ENCODE measurements at places on chromosomes 1 and 21. TPM values are rescaled to one million over a fixed set of nuclear protein-coding genes. Genes with fewer than 3 reads are reported as not detected.

RC3H1 gene
- 32.9 TPM for total RNA-seq

- H3K27ac ChIP-seq = no peak overlapping the region
- H3K27me3 ChIP-seq = no peaks in the 10 kb centered on the region
- no peak for DNase-seq
- H3K4me3 ChIP-seq = no peak overlapping the region
- H3K4me1 ChIP-seq = peaks cover 23% of the 10 kb centered on the region
- H3K36me3 ChIP-seq = peaks cover 7% of the 10 kb centered on the region
Observed at GRCh38 chr1:179145521-179145920, 63.7 kb downstream of the TOR3A start.

- DNase-seq = no peak
- no peak overlapping the region for H3K4me3 ChIP-seq
- H3K4me1 ChIP-seq = peaks cover 22% of the 10 kb centered on the region
- no peaks in the 10 kb centered on the region for H3K36me3 ChIP-seq
Observed at GRCh38 chr1:235056937-235057336, 71.7 kb downstream of the TOMM20 start.

GRCh38 chr1:32870615-32871363, at the start of gene FNDC5:
TSS of gene FNDC5 (minus strand) at chr1:32870912.
- peaks cover 3% of the 10 kb centered on the region for H3K36me3 ChIP-seq
- H3K4me3 ChIP-seq = no peak within 1 kb of the TSS
- peaks cover 42% of the 10 kb centered on the region for H3K27me3 ChIP-seq
- H3K4me1 ChIP-seq = peaks cover 10% of the 10 kb centered on the region
- H3K27ac ChIP-seq = no peak within 1 kb of the TSS

- no peaks in the 10 kb centered on the region for H3K36me3 ChIP-seq
- no peak overlapping the region for H3K4me3 ChIP-seq
- peaks cover 3% of the 10 kb centered on the region for H3K27me3 ChIP-seq
- DNase-seq = no peak
Observed at GRCh38 chr1:235933017-235933765, 66.5 kb upstream of the LYST start.

SPATA45 gene
- not detected for total RNA-seq

DNA sequence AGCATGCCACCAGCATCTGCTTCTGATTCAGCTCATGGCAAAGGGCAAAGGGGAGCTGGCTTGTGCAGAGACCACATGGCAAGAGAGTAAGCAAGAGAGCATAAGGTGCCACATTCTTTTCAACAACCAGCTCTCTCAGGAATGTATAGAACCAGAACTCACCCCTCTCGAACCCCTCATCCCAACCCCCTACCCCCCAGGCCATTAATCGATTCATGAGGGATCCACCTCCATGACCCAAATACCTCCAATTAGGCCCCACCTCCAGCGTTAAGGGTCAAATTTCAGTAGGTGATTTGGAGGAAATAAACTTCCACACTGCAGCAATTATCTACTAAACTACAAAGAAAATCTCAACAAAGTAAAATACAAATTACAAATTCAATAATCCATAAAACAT, 32.2 kb upstream of the LRRC7 start:
- no peak overlapping the region for H3K4me3 ChIP-seq
- H3K4me1 ChIP-seq = no peaks in the 10 kb centered on the region
- no peak overlapping the region for H3K27ac ChIP-seq
- H3K36me3 ChIP-seq = no peaks in the 10 kb centered on the region

ERICH3 gene
- not detected for total RNA-seq

- no peak overlapping the region for H3K4me3 ChIP-seq
- no peak overlapping the region for H3K27ac ChIP-seq
- H3K27me3 ChIP-seq = peaks cover 11% of the 10 kb centered on the region
- peaks cover 3% of the 10 kb centered on the region for H3K4me1 ChIP-seq
- no peak for DNase-seq
- no peaks in the 10 kb centered on the region for H3K36me3 ChIP-seq
Observed at GRCh38 chr21:37671381-37671780, 244.9 kb downstream of the KCNJ6 start.

RUNX3 gene
- 147 TPM for total RNA-seq

EDARADD gene
- 1.2 TPM for total RNA-seq

DNA sequence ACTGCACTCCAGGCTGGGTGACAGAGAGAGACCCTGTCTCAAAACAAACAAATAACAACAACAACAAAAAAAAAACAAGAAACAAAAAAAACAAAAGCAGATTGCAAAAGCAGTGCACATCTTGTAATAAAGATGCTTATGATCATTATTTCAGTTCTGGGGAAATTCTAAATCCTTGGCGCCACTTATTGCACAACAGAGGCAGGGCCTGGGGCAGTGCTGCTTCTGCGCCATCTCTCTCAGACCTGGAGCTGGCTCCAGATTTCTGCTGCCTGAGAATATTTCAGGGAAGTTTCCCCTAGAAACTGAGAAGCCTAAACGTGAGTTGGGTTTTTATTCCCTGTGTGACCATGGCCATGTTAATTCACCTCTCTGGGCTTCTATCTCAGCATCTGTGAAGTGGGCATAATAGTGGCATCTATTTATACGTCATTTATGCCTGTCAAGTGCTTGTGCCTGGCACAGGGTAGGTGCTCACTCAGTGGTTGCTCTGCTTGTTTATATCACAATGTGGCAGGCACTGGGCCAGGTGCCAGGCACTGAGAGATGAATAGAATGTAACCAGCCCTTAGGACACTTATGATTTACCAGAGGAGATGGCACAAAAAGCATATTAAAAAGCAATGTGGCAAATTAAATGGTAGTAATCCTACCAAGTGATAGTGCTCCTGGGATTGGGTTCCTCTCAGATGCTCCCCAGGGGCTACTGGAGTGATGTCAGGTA, 67.9 kb downstream of the MDM4 start:
- no peak for DNase-seq
- H3K4me1 ChIP-seq = peaks cover 21% of the 10 kb centered on the region
- no peaks in the 10 kb centered on the region for H3K27me3 ChIP-seq
- peak overlapping the region; percentile 39 for H3K27ac ChIP-seq

- H3K36me3 ChIP-seq = no peaks in the 10 kb centered on the region
- peaks cover 49% of the 10 kb centered on the region for H3K27me3 ChIP-seq
- no peak for DNase-seq
- no peak overlapping the region for H3K4me3 ChIP-seq
- no peak overlapping the region for H3K27ac ChIP-seq
- no peaks in the 10 kb centered on the region for H3K4me1 ChIP-seq
Observed at GRCh38 chr1:207917080-207917479, 6.2 kb upstream of the CD34 start.

OR2T35 gene
- total RNA-seq = not detected

- H3K27me3 ChIP-seq = no peaks in the 10 kb centered on the region
- no peaks in the 10 kb centered on the region for H3K36me3 ChIP-seq
- no peaks in the 10 kb centered on the region for H3K4me1 ChIP-seq
- H3K27ac ChIP-seq = no peak overlapping the region
- DNase-seq = no peak
Observed at GRCh38 chr1:56215771-56216170, 363.6 kb downstream of the PLPP3 start.

DNA sequence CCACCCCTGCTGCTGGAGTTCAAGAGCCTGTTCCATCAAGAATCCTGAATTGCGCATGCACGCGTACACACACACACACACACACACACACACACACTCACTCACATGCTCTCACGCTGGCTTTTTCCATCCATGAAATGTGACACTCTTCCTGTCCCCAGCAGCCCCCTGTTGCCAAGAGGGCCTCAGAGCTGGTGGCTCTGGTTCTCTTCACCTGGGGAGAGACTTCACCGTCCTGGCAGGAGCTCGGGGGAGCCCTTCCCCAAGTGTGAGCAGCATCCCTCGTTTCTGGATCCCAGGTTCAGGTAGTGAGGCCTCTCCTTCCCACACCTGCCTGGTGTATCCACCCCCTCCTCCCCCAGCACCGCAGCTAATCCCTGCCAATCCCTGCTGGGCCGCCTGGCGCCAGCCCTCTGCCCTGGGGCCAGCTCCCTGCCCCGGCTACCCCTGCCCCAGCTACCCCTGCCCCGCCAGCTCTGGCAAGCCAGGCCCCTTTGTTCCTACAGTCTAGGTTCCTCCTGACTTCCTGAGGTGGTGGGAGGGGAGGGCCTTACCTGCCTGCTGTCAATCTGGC, 9.9 kb downstream of the PLOD1 start:
- no peak overlapping the region for H3K4me3 ChIP-seq
- no peak for DNase-seq
- H3K27me3 ChIP-seq = no peaks in the 10 kb centered on the region
- H3K4me1 ChIP-seq = peaks cover 2% of the 10 kb centered on the region
- no peak overlapping the region for H3K27ac ChIP-seq

DNA sequence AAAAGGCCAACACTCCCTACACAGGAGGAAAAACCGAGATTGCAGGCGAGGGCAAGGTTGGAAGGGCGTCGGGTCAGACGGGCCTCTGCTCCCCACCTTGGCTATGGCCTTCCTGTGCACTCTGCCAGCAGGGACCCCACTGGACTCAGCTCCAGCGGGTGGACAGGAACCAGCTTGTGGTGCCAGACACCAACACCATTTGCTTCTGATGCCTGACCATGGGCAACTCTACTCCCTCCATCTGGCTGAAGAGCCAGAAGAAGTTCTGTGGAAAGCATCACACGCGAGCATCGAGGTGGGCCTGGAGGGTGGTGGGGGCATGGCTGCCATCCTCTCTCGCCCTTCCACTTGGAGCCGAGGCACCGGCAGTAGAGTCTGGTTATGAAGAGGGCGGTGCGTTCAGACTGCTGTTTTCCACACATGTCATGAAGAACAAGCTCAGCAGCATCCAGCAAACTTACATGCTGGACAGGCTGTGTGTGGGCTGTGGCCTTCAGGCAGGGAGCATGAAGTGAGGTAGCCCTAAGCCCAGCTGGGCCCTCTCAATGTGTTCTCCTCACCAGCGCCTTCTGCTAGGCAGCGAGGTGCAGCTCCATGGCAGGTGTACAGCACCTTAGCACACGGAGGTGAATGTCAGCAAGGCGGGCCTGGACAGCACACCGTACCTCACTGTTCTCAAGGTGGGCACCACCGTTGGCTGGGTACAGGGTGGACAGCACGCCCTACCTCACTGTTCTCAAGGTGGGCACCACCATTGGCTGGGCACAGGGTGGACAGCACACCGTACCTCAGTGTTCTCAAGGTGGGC, 15.6 kb upstream of the ZNF669 start:
- peaks cover 2% of the 10 kb centered on the region for H3K4me1 ChIP-seq
- H3K27ac ChIP-seq = no peak overlapping the region
- peaks cover 3% of the 10 kb centered on the region for H3K36me3 ChIP-seq
- no peak overlapping the region for H3K4me3 ChIP-seq
- no peak for DNase-seq

CELA2A gene
- total RNA-seq = not detected

GRCh38 chr1:94701796-94702441, 118.2 kb upstream of the SLC44A3 start:
- no peaks in the 10 kb centered on the region for H3K4me1 ChIP-seq
- no peak for DNase-seq
- peaks cover 15% of the 10 kb centered on the region for H3K27me3 ChIP-seq
- no peaks in the 10 kb centered on the region for H3K36me3 ChIP-seq
- H3K27ac ChIP-seq = no peak overlapping the region

DNA sequence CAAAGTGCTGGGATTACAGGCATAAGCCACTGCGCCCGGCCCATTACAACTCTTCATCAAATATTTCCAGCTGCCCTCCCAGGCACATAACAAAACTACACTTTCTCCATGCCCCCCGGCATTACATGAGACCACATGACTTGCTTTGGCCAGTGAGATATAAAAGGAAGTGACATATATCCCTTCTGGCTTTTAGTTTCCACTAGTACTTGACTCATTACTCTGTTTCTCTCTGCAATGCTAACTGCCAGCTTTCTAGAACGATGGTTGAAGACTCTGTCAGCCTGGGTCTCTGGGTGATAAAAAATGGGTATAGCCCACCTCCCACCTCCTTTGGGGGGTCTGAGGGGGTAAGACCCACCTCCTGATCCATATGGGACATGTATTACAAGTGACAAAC, 24.2 kb downstream of the ABL2 start:
- no peak overlapping the region for H3K27ac ChIP-seq
- peaks cover 7% of the 10 kb centered on the region for H3K4me1 ChIP-seq
- no peaks in the 10 kb centered on the region for H3K36me3 ChIP-seq
- H3K27me3 ChIP-seq = no peaks in the 10 kb centered on the region

PALMD gene
- not detected for total RNA-seq

ANKRD45 gene
- total RNA-seq = not detected

FAM167B gene
- 0.78 TPM for total RNA-seq

DNA sequence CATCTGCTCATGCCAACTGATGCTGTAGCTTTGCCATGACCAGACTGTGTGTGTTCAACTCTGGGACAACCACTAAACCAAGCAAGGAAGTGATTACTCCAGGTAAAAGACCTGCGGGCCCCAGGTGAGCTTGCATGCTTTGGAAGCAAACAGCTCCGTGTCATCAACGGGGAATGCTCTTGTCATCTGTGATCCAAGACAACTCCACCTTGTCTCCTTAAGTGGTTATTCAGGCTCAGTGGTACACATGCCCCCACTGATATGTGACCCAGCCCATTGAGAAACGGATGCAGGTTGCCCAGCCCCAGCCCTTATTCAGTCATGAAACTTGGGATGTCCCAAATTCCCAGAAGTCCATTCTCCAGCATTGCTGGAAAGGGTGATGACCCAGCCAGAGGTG, 89.0 kb downstream of the TIAM1 start:
- DNase-seq = no peak
- H3K36me3 ChIP-seq = peaks cover 10% of the 10 kb centered on the region
- H3K4me3 ChIP-seq = no peak overlapping the region

- peaks cover 49% of the 10 kb centered on the region for H3K36me3 ChIP-seq
- peak overlapping the region; percentile 93 for H3K27ac ChIP-seq
- peak overlapping the region; percentile 43 for H3K4me3 ChIP-seq
- peaks cover 65% of the 10 kb centered on the region for H3K4me1 ChIP-seq
Observed at GRCh38 chr1:203676455-203676854, 49.8 kb downstream of the ATP2B4 start.

DNA sequence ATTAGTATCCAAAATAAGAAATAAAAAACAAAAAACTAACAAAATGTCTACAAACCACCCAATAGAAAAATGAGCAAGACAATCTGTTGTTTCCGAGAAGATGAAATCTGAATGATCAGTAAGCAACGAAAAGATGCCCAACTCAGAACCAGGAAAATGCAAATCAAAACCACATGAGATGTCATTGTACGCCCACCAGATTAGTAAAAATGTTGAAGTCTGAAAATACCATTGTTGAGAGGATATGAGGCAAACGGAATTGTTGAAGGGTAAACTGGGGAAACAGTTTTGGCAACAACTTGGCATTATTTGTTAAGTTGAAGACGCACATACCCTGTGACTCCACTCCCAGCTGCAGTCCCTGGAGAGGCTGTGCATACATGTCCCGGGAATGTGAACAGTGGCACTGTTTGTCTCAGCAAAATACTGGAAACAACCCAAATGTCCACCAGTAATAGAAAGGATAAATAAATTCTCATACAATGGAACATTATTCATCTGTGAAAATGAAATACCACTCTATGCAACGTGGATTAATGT, 10.6 kb downstream of the ZBTB17 start:
- H3K27ac ChIP-seq = peak overlapping the region; percentile 90
- peaks cover 39% of the 10 kb centered on the region for H3K36me3 ChIP-seq
- DNase-seq = no peak
- peak overlapping the region; percentile 67 for H3K4me3 ChIP-seq
- H3K27me3 ChIP-seq = no peaks in the 10 kb centered on the region

GRCh38 chr1:110686188-110686587, 11.4 kb upstream of the KCNA3 start:
- H3K27ac ChIP-seq = no peak overlapping the region
- no peak overlapping the region for H3K4me3 ChIP-seq
- peaks cover 4% of the 10 kb centered on the region for H3K27me3 ChIP-seq
- H3K4me1 ChIP-seq = peaks cover 6% of the 10 kb centered on the region
- no peaks in the 10 kb centered on the region for H3K36me3 ChIP-seq

GRCh38 chr1:56754708-56755479, 64.3 kb downstream of the FYB2 start:
- no peak overlapping the region for H3K27ac ChIP-seq
- H3K27me3 ChIP-seq = peaks cover 3% of the 10 kb centered on the region
- no peak for DNase-seq
